ENCODE measurements at places on chromosomes 16 and 17.

- no peak for DNase-seq
These were observed 23.2 kb downstream of the DYNC1LI2 start for GRCh38 chr16:66728117-66728787.

DNA sequence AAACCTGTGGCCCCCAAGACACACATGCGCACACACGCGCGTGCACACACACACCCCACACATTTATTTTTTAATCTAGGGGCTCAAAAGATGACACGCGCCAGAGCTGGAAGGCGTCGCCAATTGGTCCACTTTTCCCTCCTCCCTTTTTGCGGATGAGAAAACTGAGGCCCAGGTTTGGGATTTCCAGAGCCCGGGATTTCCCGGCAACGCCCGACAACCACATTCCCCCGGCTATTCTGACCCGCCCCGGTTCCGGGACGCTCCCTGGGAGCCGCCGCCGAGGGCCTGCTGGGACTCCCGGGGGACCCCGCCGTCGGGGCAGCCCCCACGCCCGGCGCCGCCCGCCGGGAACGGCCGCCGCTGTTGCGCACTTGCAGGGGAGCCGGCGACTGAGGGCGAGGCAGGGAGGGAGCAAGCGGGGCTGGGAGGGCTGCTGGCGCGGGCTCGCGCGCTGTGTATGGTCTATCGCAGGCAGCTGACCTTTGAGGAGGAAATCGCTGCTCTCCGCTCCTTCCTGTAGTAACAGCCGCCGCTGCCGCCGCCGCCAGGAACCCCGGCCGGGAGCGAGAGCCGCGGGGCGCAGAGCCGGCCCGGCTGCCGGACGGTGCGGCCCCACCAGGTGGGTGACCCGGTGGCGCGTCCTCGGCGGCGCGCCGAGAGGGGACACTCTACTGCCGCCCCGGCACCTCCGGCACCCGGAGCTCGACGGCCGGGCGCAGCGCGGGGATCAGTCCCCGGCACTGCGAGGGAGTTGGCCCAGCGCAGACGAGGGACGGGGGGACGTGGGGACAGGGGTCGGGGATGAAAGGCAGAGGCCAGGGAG lies at the start of gene STAT5A:
STAT5A (plus strand) TSS at position 522 of the 826 bp plus-strand sequence. CDS start 914 bp downstream, outside the sequence.
- peak; percentile 86 for DNase-seq

DNA sequence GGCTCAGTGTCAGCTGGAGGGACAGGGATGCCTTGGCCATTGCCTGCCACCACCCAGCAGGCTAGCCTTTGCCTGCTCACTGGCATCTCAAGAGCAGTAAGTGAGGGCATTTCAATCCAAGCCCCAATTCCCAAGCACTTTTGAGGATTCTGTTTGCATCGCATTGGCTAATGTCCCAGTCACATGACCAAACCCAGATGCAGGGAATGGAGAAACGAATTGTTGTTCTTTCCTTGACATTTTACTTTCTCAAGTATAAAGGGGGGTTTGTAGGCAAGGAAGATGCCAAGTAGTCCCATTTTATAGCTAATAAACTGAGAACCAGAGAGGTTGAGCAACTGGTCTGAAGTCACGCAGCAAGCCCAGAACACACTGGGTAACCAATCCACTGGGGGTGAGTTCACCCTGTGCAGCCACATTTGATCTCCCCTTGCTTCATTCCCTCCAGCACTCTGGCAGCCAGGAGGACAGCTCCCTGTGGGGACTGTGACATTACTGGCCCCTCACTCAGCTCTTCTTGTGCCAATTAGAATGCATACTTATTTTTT lies 193.8 kb upstream of the CACNG3 start:
- DNase-seq, result no peak

DNA sequence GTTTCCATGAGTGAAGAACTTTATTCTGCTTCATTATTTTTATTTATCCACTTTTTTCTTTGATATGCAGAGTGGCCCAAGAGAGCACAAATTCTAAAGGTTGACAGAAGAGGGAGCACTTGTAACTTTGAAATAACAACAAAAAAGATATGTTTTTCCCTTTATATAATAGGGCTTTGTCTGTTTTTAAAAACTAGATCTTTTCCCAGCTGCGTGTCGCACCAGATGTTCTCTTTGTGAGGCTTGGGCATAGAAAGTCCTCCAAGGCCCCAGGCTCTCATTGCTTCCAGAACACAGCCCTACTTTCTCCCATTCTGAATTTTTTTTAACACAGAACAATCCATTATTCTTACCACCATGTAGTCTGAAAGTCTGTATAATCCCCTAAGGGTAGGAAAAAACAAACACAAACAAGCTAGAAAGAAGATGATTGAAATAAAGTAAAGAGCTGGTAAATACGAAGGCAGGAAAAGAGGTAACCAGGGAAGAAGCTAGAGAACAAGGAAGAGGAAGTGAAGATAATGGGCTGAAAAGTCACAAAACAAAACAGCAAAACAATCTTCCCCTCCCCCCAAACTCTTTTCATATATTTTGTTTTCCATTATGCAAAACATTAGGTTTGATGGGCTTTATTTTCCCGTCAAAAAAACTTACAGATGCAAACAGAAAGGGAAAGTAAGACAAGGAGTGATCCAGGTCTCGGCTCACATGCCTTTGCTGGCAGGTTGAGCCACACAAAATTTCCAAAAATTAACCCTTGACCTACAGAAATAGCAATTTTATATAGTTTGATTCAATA lies 160.4 kb downstream of the ABCA8 start:
- DNase-seq, result no peak

DNA sequence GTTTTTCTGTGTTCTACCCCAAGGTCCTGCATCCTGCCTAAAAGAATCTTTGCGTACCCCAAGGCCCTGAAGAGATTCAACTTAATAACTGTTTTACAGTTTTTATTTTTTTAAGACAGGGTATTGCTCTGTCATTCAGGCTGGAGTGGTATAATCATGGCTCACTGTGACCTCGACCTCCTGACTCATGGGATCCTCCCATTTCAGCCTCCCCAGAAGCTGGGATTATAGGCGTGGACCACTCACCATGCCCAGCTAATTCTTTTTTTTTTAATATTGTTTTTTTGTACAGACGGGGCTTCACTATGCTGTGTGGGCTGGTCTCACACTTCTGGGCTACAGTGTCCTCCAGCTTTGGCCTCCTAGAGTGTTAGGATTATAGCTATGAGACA lies 9.3 kb upstream of the FAAP100 start:
- no peak for DNase-seq

DNA sequence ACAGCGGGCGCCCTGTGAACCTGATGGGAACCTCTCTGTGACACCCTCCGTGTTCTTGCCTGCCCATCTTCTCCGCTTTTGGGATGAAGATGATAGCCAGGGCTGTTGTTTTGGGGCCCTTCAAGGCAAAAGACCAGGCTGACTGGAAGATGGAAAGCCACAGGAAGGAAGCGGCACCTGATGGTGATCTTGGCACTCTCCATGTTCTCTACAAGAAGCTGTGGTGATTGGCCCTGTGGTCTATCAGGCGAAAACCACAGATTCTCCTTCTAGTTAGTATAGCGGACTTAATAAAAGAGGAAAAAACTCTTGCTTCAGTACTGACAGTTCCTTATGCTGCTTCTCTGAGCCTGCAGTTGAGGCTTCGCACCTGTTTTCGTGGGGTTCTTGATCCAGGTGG lies 10.5 kb downstream of the CDK5RAP3 start:
- no peak for DNase-seq

DNA sequence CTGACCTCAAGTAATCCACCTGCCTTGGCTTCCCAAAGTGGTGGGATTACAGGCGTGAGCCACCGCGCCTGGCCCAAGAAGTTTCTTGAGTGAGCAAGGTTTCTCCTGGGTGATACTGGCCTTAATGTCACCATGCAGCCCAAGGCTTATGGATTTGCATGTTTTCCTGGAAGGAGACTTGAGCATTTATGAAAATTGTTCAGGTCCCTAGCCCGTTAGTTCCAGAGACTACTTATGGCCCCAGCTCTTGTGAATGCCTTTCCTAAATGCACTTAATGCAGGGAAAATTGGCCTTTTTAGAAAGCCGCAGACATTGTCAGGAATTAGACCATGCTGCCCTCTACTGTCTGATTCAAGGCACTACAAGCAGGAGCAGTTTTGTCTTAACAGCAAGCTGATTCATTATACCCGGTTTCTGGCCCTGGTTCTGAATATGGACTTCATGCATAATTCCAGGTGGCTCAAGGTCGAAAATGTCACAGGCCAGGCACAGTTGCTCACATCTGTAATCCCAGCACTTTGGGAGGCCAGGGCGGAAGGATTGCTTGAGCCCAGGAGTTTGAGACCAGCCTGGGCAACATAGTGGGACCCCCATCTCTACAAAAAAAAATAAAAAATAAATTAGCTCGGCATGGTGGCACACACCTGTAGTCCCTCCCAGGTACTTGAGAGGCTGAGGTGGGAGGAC lies 91.3 kb downstream of the SNX29 start:
- DNase-seq, result peak; percentile 80

DNA sequence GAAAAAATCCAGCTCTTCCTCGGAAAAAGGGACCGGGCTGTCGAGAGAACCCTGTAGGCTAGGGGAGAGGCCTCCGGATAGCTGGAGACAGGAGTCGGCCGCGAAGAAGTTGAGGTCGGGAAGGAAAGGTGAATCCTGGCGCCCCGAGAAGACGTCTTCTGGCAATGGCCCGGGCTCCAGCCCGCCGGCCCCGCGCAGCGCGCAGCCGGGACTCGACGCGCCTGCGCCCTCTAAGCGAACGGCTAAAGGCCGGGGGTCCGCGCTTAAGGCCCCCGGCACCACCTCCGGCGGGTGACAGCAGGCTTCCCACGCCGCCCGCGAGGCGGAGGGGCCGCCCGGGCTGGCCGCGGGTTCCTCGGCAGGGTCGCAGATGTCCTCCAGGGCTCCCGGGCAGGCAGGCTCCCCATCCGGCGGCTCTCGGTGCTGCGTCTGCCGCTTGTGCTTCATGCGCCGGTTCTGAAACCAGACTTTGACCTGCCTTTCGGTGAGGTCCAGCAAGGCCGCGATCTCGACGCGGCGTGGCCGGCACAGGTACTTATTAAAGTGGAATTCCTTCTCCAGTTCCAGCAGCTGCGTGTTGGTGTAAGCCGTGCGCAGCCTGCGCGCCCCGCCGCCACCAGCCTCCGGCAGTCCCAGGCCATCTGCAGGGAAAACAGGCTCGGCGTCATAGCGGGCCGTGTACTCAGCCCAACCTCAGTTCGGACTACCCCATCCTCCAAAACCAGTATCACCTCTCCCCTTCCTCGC lies 1.6 kb downstream of the HOXB2 start:
- peak; percentile 49 for DNase-seq

DNA sequence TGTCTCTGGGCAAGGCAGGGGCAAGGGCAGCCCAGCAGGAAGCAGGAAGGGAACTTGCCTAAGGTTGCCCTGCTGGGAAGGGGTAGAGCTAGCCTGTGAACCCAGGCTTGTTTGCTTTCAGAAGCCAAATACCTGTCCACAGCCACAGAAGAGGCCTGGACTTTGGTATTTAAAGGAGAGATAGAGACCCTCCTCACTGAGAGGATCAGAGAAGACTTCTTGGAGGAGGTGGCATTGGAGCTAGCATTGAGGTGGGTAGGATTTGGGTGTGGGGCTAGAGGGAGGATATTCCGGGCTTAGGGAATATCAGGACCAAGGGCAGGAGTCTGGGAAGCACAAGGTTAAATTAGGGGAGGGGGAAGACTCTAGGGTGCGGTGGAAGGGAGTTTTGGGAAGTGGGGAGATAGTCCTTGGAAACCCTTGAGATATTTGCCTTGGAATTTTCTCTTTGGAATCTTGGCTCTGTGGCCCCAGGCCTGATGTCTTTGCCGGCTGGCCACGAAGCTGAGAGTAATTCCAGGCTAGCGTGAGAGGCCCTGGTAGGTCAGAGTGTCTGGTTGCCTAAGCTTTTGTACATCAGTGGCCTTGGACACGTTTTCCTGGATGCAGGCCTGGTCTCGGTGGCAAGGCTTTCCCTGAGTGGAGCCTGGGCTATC lies 13.1 kb upstream of the ETV4 start:
- DNase-seq, result no peak

DNA sequence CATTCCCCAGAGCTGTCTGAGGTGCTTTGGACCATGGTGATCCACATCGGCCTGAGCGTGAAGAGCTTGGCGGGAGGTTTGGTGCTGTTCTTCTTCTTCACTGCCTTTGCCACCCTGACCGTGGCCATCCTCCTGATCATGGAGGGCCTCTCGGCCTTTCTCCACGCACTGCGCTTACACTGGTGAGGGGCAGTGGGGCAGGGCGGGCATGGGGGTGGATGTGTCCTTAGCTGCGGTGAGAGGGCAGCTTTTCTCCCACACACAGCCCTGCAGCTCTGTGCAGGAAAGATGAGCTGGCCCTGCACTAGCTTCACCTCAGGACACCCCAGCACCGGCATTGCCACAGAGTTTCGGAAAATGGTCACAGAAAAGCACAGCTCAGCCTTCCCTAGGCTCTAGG lies 21.8 kb upstream of the NAGLU start:
- DNase-seq, result no peak
